HL-60 (cell line): ENCODE measurements at places on chromosomes 3 and 15.

- no peak for DNase-seq
Measured at GRCh38 chr3:170419557-170420087, 954 bp downstream of the CLDN11 start.

DNA sequence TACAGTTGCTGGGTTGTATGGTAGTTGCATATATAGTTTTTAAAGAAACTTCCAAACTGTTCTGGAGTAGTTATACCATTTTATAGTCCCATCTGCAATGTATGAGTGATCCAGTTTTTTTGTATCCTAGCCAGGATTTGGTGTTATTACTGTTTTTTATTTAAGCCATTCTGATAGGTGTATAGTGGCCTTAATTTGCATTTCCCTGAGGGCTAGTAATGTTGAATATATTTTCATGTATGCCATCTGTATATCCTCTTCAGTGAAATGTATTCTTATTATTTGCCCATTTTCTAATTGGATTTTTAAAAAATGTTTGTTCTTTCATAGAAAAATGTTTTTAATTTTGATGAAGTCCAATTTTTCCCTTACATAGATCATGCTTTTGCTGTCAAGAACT lies 29.2 kb downstream of the PXK start:
- no peak for DNase-seq

DNA sequence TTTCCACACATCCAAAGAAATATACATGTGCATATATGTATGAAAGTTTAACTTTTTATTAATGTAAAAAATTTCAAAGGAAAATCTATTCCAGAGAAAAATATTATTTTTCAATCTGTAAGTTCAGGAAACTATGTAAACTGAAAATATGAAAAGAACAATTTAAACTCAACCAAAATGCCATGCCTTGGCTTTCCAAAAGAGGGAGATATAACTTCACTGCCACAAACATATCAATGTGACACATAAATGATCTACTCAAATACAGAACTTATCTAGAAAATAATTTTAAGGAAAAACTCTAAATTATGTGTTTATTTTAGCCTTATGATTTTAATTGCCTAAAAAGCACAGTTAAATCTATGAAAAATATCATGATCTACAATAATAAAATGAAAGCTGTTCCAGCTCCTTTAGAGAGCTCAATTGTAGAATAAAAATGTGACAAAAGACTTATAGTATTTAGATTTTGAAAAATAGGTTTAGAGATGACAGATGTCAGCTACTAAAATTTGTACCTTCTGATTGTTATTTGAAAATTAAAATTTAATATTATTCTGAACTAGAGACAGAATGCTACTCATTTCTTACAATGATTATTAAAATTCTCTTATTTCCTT lies 94.8 kb downstream of the GBE1 start:
- no peak for DNase-seq

GRCh38 chr3:146273721-146274407 lies 23.0 kb upstream of the PLSCR4 start:
- no peak for DNase-seq

- DNase-seq, result no peak
Measured at GRCh38 chr15:71362556-71362955, 247.3 kb downstream of the THSD4 start.

DNA sequence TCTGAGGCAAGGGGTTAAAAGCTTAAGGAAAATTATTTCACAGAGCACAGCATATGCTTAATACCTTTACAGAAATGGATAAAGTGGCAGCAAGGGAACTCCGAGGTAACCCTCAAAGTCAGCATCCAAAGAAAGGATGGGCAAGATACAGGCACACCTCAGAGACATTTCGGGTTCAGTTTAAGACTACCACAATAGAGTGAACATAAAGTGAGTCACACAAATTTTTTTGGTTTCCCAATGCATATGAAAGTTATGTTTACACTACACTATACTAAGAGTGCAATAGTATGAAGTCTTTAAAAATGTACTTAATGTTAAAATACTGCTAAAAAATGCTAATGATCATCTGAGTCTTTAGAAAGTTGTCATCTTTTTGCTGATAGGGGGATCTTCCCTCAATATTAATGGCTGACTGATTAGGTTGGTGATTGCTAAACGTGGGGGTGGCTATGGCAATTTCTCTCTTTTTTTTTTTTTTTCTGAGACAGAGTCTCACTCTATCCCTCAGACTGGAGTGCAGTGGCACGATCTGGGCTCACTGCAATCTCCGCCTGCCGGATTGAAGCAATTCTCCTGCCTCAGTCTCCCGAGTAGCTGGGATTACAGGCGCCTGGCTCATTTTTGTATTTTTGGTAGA lies 10.0 kb downstream of the UBR1 start:
- no peak for DNase-seq

- no peak for DNase-seq
Measured at GRCh38 chr3:12946649-12947316, 105.4 kb upstream of the RPL32 start.

- no peak for DNase-seq
Measured at GRCh38 chr3:89576417-89576816, 469.0 kb downstream of the EPHA3 start.

- no peak for DNase-seq
Measured at GRCh38 chr15:75849167-75849566, 5.9 kb downstream of the UBE2Q2 start.

- no peak for DNase-seq
Measured at GRCh38 chr3:102936511-102937045, 501.8 kb downstream of the ZPLD1 start.

GRCh38 chr3:180913581-180914404 lies 1.3 kb downstream of the FXR1 start:
- no peak for DNase-seq

- no peak for DNase-seq
Measured at GRCh38 chr3:171846597-171846996, 3.4 kb downstream of the TMEM212 start.

DNA sequence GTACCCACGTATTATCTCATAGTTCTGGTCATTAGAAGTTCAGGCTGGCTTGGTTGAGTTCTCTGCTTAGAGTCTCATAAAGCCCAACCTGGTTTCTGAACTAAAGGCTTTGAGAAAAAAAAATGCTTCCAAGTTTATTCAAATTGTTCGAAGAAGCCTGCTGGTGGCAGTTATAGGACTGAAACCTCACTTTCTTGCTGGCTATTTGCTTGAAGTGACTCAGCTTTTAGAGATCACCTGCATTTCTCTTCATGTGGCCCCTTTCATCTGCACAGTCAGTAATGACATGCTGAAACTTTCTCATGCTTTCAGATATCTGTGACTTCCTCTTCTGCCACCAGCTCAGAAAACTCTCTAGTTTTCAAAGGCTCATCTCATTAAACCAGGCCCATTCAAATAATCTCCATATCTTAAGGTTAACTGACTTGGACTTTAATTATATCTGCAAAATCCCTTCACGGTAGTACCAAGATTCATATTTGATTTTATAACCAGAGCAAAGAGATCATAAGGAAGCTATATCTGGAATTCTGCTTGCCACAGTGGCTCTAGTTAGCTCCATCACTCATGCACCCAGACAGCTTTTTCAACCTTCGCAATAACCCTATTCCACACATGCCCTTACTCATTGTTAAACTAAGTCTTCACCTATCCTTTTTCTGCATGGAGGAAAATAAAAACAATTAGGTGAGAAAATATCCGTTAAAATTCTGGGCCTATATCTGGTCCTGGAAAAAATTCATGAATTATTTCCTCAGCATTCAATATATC lies 433.8 kb upstream of the CBLB start:
- no peak for DNase-seq

DNA sequence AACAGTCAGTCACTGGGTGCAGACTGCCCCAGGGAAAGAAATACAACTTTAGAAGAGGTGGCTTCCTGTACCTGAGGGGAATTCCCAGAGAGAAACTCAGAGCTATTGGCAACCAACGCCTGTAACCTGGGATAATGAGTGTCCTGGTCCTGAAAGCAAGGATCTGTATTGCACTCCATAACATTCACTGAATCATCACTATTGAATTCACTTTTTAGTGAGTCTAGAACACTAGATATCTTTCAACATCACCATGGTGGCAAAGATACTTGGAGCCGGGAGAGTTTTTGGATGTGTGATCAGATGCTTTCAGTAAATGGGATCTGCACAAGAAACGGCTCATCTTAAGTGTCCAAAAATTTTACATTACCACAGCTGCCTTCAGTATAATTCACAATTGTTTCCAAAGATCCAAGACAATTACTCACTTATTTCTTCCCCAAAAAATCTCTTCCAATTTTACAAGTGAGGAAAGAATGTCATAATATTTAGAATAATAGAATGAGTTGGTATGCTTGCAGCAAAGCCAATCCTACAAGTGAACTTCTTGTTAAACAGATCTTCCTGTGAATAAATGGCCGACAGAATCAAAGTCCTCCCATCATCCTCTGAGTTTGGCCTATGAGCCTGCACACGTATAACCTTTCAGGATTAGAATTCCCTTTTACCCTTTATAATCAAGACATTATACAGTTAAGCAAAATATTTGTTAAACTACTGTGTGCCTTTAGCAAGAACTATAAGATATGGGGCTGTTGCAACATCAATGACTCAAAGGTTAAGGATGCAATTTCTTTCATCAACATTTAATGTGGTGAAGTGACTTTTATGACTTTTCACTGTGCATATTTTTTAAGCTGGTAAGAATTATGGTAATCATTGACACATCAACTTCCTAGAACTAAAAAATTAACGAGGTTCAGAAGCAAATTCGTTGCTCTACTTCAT lies 243.3 kb upstream of the COL8A1 start:
- no peak for DNase-seq

GRCh38 chr15:101615414-101615985 lies 36.7 kb downstream of the TM2D3 start:
- DNase-seq, result no peak

- DNase-seq, result no peak
Measured at GRCh38 chr3:192772240-192772894, 45.0 kb upstream of the FGF12 start.
